PC-3 (cell line): ENCODE measurements at places on chromosomes 3 and 15. TPM values are rescaled to one million over a fixed set of nuclear protein-coding genes. Genes with fewer than 3 reads are reported as not detected.

Gene WDR93
- total RNA-seq: 0.22 TPM in 1 of 2 replicates, not detected in the other

Gene TFRC
- total RNA-seq: 272 and 287 TPM in 2 replicates

Gene COL8A1
- total RNA-seq: 2.4 and 3.8 TPM in 2 replicates

Gene GABPB1
- 34.2 and 39.7 TPM in 2 replicates for total RNA-seq

Gene LOXL1
- 224 and 249 TPM in 2 replicates for total RNA-seq

GRCh38 chr3:165193366-165194254 is 2.6 kb downstream of the SLITRK3 start:
- DNase-seq: no peak

GRCh38 chr15:83099290-83099689 is 8.2 kb upstream of the TM6SF1 start:
- no peak for DNase-seq

- DNase-seq: no peak
Measured at GRCh38 chr3:123294296-123294938, 92.7 kb downstream of the SEC22A start.
